ENCODE measurements at places on chromosomes 2 and 18.

GRCh38 chr2:47810850-47811249 lies 27.9 kb downstream of the MSH6 start:
- no peak for DNase-seq

DNA sequence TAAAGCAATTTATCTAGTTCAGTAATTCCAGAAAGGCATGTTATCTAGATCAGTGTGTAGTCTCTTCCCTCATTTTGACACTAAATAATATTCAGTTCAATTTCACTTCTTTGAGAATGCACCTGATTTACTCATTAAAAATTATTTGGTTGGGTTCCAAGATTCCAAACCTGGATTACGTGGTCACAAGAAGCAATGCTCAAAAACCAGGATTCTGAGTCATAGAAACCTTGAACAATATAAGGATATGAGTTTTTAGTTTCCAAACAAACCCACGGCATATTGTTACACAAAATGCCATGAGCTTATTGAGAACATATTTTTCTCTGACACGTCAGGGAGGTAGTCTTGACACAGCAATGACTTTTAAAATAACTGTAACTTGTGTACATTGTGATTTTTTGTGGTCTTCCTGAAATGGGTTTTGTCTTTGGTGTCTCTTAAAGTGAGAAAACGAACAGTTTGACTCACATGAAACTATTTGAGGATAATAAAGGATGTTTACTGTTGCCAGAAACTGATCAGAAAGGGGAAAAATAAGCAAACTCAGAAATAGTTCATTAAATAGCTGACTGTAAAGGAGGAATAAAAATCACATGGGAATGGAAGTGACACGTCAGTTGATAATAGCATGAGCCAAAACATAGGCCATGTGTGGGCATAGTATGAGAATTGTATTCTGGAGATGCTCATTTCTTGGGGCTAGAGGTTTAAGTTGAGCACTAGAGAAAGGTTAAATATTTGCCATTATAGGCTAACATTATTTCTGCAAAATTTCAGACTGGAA lies 617.7 kb upstream of the CDH2 start:
- no peak for DNase-seq

GRCh38 chr2:239500574-239501550 lies 100.0 kb upstream of the HDAC4 start:
- DNase-seq = no peak

DNA sequence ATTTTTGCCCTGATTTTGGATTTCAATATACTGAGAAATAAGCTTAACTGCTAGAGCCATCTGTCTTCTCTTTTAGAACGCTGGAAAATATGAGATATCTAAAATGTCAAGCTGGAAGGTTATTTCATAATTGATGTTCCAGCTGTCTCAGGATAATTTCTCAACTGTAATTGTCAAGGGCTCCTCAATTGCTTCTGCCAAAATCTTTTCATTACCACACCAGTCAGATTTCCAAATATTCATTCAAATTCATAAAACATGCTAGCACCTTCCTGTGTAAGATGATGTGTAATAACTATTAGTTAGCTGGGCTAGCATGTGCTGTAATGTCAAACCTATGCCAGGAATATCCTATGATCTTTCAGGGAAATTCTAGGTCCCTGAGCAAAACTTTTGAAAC lies 88.1 kb downstream of the TNFRSF11A start:
- no peak for DNase-seq

GRCh38 chr18:61334491-61334850 lies 1.2 kb downstream of the CDH20 start:
- DNase-seq = no peak

GRCh38 chr2:85888020-85888683 lies 638 bp downstream of the ST3GAL5 start:
- no peak for DNase-seq

GRCh38 chr2:71277536-71278103 lies 50.7 kb upstream of the PAIP2B start:
- DNase-seq = no peak

DNA sequence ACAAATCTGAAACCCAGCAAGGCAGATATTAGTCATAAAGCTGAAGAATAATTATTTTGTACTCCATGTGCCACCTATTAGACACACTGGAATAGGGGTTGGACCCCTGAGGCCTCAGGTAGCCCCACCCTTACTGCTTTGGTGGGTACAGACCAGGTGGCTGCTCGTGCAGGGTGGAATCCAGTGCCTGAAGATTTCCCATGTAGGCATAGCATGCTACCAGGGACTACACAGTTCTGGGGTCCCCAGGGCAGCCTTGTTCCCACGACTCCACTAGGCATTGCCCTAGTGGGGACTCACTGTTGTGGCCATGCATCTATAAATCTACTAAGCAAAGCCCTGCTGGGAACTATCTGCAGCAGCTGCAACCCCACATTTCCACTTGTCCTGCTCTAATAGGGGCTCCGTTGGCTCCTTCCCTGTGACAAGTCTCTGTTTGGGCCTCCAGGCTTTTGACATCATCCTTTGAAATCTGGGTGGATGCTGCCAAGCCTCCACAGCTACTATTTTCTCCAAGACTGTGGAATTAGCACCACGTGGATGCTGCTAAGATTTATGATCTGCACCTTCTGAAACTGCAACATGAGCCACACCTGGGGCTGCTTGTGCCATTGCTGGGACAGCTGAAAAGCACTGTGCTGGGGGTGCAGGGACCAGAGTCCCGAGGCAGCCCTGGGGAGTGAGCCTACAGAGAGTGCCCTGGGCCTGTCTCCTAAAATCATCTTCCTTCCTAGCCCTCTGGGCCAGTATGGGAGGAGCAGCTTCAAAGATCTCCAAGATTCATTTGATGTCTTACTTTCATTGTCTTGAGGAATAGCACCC lies 303.8 kb downstream of the FSIP2 start:
- DNase-seq = no peak

DNA sequence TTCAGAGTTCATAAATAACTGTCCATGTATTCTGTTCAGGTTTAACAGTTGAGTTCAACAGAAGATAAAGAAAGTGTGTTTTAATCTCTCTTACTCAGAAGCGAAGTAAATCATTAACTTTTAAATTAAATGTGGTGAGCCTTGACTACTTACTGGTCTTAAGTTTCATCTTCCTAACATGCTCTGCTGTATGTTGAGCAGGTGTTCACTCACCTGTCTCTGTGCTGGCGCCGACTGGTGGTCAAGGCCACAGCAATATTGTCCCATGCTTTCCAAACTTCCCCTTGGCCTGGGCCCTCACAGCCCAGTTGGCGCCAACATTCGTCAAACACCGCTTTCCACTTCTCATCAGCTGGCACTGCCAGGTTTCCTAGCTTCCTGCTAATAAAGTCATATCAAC lies 17.0 kb upstream of the MPP4 start:
- DNase-seq = no peak

GRCh38 chr2:102268510-102269199 lies 42.7 kb upstream of the IL1RL1 start:
- no peak for DNase-seq

DNA sequence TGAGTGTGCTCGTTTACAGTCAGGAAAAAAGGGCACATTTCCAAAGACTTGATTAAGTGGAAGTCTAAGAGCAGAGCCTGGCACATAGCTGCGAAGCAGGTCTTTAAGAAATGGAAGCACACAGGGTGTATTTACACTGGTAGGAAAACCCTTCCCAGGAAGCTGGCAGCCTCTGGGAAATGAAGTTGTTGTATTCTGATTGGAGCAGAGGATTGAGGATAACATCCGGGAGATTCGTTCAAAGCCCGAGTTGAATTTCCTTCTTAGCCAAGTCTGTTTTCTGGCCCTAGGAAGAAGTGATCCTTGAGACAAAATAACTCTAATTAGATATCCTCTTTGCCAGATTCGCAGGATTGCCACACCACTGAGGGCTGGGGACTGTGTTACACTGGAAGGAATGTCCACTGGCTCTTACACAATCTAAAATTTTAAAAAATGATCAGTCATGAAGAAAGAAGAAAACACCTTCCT lies 75.9 kb downstream of the ITGB1BP1 start:
- DNase-seq = peak; percentile 40

DNA sequence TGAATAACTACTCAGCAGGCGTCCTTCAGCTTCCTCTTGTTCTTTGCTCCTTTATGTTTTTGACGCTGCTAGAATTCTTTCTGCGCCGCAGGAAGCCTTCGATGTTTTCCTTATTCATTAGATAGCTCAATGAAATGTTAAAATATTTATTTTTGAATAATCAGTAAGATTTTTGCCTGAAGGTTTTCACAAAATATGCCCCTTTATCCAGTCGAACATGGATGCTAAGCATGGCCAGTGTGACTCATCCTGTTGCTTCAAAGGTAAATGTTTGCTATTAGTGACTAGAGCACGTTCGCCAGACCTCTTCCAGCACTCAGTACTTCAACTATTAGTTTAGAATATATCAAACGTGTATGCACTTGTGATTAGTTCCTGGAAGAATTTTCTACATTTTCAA lies 7.6 kb upstream of the MEIS1 start:
- no peak for DNase-seq

DNA sequence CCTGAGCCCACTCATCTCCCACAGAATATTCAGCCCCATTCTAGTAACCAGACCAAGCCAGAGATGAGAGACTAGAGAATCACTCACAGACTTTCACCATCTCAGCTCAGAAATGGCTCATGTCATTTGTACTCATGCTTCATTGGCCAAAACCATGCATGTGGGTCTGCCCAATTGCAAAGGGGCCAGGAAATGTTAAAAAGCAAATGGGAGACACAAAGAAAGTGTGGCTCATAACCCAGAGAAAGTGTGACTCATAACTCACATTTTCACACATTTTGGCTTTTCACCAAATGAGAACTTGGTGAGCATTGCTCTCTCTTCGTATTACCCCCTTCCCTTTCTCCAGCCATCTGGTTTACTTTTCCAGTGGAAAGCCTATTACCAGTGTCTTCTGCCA lies 66.2 kb downstream of the MDH1 start:
- DNase-seq = no peak

DNA sequence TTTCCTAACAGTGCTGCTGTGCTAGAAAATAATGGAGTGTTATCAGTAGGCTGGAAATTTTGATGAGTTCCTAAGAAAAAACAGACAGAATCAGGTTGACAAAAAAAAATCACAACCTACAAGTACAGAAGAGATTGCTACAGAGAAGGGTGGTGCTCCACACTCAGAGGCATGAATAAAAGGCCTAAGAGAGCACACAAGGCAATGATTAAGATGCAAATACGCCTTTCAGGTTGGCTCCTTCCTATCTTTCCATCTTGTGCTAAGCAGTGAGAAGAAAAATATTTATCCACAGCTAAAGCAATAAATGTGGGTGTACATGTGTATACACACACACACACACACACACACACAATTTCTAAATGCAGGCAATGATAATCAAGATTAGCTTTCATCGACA lies 130.6 kb upstream of the UBE2E3 start:
- DNase-seq = no peak

DNA sequence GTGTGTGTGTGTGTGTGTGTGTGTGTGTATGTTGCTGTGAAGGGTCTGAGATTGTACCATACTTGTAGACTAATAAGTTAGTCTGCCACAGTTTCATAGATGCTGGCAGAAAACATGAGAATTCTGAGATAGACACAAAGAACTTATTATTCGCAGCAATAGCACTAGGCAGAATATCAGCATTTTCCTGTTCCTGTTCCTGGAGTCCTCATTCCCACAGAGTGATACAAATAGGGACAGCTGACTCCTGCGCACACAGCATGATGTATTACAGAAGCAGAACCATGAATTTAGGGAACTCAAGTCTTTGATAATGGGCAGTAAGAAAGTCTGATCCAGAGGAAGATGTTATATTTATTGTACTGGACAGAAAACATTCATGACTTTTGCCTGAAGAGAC lies 1466.3 kb downstream of the DPP10 start:
- DNase-seq = no peak

DNA sequence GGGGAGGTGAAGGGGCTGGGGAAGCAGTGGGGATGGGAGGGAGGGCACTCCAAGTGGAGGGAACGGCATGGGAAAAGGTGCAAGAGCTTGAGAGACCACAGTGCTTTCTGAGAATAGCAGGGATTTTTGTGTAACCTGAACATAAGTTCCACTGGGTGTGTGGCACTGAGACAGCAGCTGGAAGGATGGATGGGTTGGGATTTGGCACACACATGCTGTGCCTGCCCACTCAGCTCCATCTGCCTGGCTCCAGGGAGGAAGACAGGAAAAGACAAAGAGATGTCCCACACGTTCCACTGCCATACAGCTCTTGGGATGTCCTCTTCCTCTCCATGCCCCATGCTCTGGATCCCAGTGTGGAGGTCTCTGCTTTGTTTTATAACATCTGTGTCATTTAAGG lies 114.1 kb upstream of the TEX51 start:
- DNase-seq = no peak

DNA sequence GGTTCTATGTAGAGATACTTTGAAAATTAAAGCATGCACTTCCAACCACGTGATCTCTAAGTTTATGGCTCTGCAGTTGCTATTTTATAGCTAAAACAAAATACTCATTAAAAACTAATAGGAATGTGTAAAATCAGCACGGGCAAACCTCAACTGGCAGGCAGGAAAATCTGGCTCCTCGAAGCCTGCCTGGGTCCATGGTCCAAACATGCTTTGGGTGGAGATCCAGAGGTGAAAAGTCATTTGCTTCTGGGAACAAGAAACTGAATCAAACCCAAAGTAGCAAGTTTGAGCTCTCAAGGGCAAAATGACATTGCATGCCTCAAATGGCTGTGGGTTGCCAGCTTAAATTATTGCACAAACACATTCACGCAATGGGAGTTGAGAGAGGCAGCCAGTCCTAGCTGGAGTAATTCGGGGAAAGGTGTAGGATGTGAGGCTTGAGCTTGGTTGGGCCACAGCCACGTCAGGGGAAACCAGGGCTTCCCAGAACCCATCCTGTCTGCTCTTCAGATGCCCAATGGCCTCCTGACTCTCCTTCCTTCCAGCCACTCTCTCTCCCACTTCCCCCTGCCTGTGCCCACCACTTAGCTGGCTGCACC lies 75.2 kb upstream of the LCLAT1 start:
- DNase-seq = no peak

GRCh38 chr2:120580709-120581108 lies 155.0 kb upstream of the GLI2 start:
- no peak for DNase-seq

DNA sequence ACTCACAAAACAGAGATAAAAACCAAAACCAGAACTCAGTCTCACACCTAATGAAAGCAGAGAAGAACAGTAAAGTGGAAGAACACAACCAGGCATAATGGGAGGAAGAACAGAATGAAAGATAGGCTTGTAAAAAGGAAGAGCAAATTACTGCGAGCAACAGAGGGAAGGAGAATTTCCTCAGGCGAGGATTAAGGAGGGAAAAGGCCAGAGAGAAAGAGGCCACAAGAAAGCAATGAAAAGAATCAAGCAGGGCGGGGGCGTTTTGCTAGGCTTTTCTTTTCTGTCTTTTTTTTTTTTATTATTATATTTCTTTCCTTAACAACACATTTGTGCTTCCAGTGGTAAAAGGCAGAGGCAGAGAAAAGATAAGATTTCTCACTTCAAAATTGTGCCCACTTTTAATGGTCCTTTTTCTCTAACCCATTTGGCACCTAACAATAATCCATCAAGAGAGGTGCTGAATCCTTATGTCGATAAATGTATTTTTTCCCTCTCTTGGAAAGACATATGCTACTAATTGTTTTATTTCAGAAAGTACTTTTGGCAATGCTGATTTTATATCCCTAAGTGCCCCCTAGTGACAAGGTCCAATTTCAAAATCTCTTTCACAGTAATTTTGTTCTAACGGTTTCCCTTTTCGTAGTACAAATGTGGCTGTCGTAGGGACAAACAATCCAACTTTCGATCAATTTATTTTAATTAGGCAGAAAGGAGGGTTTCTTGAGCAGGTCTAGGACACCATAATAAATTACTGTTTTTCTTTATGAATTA lies 138.7 kb upstream of the AQP4 start:
- DNase-seq = peak; percentile 6

- DNase-seq = no peak
Observed at GRCh38 chr2:105361102-105361889, 24.0 kb downstream of the C2orf49 start.
